ENCODE measurements at places on chromosomes 13 and 19. TPM values are rescaled to one million over a fixed set of nuclear protein-coding genes. Genes with fewer than 3 reads are reported as not detected.

DNA sequence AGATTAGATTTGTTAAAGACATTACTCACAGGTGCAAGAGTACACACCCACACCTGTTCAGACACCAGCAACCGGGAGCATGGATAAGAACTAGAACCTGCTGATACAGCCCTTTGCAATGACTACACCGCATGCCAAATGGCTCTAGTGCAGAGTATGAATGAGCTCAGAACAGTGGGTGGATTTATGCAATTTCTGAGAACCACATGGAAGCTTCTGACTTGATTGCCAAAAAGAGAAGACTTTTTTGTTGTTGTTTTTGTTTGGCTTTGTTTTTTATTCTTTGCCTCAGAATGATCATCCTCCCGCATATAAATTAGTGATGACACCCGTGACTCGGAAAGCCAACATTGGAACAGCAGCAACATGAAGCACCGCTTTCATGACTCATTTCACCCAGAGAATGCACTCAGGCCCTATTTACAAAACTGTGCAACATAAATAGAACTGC is 77.4 kb upstream of the LRCH1 start:
- no peak for DNase-seq

ZNF430 gene
- total RNA-seq = 31.5 TPM

GRCh38 chr13:100987948-100988347 is 313.4 kb upstream of the TMTC4 start:
- DNase-seq = no peak

DNA sequence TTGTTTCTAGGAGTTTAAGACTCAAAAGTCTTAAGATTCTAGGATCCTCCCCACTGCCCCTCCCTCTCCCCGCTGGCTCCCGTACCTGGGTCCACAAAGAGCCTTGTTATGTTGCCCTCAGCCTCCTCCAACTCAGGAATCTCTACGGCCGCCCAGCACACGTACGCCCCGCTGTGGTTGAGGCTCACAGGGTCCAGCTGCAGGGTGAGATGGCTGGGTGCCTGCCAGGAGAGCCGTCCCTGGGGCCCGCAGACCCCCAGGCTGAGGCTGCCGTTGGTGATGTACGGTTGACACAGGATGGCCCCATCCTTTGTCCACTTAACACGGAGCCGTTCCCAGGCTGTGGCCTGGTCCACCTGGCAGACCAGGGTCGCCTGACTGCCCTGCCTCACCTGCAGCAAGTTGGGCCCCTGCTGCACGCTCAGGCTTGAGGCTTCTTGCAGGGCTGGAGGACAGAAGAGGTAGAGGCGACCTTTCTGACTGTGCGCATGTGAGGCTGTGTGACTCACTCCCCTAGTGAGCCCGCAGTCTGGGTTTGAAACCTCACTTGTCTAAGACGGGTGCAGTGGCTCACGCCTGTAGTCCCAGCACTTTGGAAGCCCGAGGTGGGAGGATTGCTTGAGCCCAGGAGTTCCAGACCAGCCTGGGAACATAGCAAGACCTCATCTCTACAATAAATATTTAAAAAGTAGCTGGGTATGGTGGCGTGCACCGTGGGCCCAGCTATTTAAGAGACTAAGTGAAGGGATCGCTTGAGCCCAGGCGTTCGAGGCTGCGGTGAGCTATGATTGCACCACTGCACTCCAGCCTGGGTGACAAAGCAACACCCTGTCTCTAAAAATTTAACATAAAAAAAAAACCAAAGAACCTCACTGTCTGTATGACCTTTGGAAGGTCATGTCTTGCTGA is 4.0 kb downstream of the TMIGD2 start:
- no peak for DNase-seq

DNA sequence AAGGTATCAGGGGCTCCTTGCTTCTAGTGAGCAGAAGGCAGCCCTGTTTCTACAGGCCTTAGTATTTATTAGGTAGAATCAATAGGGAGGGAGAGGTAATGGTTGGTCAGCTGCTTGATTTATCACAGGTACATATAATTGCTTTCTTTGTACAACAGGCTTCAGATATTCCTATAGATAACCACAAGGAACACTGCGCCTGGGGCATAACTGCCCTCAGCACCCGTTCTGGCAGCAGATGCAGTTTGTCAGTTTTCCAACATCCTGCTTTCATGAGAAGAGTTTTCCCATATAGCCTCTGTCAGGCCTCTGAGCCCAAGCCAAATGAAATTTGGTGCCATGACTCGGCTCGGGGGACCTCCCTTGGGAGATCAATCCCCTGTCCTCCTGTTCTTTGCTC is 12.4 kb upstream of the ZNF486 start:
- DNase-seq = no peak

ZNF699 gene
- total RNA-seq = 7.8 TPM

DNA sequence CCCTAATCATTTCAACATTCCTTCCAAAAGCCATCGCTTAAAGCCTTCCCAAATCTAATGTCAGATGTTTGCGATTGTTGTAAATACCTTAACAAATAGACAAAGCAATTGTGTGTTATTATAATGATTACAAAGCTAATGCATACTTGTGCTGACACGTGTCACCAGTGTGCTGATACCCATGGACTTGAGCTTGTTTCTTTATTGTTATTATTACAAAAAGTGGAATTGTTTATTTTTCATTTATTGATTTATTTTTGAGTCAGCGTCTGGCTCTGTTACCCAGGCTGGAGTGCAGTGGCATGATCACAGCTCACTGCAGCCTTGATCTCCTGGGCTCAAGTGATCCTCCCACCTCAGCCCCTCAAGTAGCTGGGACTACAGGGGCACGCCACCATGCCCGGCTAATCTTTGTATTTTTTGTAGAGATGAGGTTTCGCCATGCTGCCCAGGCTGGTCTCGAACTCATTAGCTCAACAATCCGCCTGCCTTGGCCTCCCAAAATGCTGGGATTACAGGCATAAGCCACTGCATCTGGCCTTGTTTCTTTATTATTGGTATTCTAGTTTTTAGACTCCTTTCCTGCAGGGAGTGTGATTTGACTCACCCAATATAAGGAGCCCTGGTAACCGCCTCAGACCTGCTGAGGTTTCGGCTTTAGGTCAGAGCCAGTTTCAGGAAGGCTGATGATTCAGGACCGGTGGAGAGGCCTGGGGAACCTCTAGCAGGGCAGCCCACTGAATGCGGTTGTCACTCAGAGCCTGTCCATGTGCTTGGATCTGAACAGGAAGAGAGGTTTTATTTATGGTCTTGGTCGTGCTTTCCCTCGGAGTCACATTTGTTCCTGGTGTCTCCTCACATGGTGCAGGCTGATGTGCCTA is 2.1 kb upstream of the FBXO17 start:
- no peak for DNase-seq

DNA sequence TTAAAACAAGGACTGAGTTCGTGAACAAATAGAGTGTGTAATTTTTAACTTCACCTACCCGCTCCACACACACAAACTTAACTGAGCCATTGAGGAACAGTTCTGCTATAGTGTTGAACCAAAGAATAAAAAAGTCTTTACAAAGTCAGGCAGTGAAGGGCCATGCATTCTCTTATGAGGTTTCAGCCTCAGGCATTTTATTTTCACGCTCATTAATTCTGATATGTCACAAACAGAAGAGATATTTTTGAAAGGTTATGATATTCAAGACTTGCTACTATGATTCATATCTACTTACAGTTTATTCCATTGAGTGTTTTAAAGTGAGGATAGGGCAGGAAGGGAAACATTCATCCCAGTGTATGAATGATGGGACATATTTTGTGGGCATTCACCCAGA is 282.2 kb downstream of the SLITRK5 start:
- no peak for DNase-seq

SGCG gene
- total RNA-seq = not detected

Measured in OCI-LY7 (cell line).